ENCODE measurements at places on chromosomes 7 and 10. TPM values are rescaled to one million over a fixed set of nuclear protein-coding genes. Genes with fewer than 3 reads are reported as not detected.

Gene XPNPEP1
- 185 TPM for total RNA-seq

Gene PPP3CB
- 59.4 TPM for total RNA-seq

Gene TMEM26
- 0.40 TPM for total RNA-seq

Gene SFTPA2
- total RNA-seq, result not detected

Gene LRRC17
- total RNA-seq, result 103 TPM

Gene STOX1
- total RNA-seq, result 0.13 TPM

Gene ELFN1
- not detected for total RNA-seq

Gene PRXL2A
- total RNA-seq, result 8.9 TPM

Gene ZNF777
- 8.1 TPM for total RNA-seq

Gene EBLN1
- total RNA-seq, result not detected

Gene WNT2
- total RNA-seq, result 0.20 TPM

Gene UTF1
- not detected for total RNA-seq

Gene INTS1
- 58.3 TPM for total RNA-seq

Gene EPHA1
- total RNA-seq, result not detected

Gene NPFFR1
- not detected for total RNA-seq

Gene GDF2
- not detected for total RNA-seq

Gene CPA4
- total RNA-seq, result 140 TPM

Gene CASD1
- 10.8 TPM for total RNA-seq

Gene NUTM2E
- total RNA-seq, result not detected

Gene HOXA1
- total RNA-seq, result 0.52 TPM

Gene CCDC172
- total RNA-seq, result not detected

Gene LRRC18
- total RNA-seq, result not detected

Gene FAM237B
- not detected for total RNA-seq

Gene GDI2
- 343 TPM for total RNA-seq

Gene IQUB
- total RNA-seq, result 0.85 TPM

Gene CAMK2B
- 0.63 TPM for total RNA-seq

Data from smooth muscle cell of the pulmonary artery (primary cell).